ENCODE measurements at places on chromosomes 16 and 17.

- DNase-seq: no peak
Measured at GRCh38 chr16:3459401-3460090, 16.1 kb downstream of the NAA60 start.

GRCh38 chr16:14501331-14502255 is 128.5 kb downstream of the PARN start:
- DNase-seq: no peak

DNA sequence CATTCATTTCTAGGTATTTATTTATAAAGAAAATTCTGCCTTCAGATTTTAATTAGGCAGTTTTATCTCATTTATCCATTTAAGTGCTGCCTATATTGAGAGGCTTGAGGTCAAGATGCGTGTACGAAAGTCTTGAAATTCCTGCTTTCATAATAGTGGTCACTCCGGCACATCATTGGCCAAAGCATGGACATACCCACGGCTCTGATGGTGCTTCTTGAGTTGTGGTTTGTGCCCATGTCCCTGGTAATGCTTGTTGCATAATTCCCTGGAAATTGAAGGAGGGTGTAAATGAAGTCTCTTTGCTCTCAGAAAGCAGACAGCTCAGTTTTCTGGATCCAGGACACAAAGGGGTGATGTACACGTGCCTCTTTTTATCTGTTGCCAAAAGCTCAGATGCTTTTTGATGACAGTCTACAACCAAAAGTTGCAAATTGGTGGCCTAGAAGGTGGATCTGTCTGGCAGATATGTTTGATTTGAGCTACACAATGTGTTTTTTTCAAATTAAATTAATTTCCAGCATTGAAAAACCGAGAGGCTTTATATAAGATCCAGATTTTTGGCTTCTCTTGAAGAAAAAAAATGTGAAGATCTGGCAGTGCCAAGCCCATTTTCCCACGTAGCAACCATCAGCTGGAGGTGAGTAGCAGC is 94.4 kb downstream of the SHISA9 start:
- no peak for DNase-seq

DNA sequence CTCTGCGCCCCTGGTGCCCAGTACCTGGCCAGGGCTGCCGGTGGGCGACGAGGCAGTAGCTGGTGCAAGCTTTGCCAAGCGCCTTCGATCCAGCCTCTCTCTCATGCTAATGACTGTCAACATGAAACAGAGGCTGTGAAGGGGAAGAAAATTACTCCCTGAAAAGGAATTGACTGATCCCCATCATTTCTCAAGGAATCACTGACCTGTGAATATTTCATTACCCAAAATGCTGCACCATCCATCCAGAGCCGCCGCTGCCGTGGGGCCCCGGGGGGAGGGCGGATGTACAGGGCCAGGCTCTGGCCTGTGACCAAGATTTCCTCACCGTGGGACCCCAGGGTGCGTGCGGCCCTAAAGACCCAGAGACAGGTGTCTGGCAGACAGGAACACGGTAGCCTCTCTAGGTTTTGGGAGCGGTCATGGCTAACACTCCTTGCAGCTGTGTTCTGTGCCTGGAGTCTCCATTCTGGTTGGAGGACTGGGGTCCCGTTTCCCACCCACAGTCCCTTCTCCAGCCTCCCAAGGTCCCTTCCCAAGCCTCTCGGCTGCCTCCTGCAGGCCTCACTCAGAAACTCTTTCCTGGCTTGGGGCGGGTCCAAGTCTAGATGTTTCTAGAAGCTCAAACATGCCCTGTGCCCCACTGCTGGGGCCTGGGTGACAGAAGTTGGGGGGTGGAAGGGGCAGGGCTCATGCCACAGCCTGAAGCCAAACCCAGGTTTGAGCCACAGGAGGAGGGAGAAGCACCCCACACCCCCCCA is 73.3 kb downstream of the ENGASE start:
- DNase-seq: no peak

DNA sequence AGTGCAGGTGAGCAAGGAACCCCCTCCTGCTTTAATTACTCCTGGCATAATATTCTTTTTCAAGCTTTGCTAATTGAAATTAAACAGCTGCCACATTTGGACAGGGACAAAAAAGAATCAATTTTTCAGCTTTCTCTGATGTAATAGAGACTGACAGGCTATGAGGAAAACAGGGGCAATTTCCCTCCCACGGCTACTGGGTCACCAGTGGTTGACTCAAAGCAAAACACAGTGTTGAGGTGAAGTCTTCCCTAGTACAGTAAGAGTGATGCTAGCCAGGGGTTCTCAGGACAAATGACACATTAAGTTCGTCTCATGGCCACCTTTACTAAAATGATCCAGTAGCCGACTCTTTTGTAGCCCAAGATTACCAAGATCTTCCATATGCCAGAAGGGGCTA is 38.6 kb upstream of the PMFBP1 start:
- DNase-seq: no peak

DNA sequence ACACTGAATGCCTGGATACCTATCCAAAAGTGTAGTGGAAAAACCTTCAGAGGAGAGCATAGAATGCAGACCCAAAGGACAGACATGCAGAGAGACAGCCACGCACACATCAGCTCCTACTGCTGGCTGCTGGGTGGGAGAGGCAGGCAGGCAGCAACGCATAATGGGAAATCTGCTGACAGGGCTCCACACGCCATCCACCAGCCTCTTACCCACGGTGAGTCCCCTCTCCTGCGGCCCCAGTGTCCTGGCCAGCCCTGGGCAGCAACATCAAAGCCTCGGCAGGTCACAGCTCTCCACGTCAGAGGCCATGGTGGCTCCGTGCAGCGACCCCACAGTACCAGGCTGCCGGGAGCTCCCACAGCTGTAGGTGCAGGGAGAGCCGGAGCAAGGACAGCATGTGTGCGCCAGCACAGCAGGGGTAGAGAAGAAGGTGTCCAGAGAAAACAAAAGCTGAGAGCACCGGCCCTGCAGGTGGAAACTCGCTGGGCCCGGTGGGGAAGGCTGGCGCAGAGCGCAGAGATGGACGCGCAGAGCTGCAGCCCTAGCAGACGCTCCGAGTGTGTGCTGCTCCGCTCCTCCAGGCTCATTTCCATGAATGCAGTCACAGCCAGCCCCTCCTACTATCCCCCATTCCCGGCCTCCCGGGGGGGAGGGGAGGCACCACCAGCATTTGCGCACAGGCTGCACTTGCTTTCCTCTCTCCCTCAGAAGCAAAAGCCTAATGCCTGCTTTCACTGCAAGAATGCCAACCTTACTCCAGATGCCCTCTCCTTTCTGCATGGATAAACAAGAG is 58.9 kb downstream of the CYTH1 start:
- DNase-seq: no peak

DNA sequence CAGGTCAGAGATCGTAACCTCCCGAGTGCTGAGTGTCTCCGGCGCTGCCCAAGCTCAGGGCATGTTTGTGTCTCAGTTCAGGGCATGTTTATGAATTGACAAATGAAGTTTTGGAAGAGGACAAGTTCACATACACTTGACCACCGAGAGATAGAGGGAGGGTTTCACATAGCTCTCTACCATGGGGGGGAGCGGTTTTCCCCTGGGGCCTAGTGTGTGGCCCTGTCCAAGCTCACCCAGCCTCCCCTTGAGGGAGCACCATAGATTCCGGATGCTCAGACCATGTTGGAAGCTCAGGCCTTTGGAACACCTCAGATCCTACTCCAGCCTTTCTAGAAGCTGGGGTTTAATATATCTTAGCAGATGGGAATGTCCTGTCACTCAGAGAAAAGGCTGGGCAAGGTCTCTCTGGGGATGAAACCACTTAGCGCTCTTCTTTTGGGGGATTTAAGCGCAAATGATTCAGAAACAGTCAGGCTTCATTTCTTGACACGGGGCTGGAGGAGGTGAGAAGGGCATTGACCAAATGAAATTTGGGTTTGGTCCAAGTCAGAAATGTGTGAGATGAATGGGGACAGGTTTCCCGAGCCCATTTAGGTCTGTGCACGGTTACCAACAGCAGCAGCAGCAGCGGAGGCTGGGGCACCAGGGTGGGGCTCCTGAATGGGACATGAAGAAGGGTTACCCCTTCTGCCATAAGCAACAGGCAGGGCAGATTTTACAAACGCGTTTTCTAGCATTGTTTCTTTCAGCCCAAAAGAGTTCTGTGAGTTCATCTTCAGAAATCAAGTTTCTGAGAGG is 96.6 kb downstream of the METRNL start:
- DNase-seq: no peak
